ENCODE measurements at places on chromosomes 12 and 14.

DNA sequence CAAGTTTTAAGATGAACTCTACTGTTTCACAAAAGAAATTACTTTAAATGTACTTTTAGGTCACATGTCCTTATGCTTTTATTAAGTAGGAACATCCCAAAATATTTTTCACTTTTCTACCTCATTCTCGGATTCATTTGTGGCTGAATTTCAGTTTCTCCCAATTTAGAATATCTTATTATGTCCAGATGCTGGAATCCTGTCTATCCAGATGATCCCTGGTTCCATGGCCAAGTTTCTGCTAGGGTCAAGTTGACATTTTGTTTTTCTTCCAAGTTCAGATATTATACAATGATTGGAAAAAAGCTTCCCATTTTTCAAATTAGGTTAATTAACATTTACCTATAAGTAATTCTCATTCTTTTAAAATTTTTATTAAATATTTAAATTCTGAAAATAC is 181.8 kb upstream of the SLC16A7 start:
- no peak for DNase-seq
- H3K4me3 ChIP-seq, result no peak overlapping the region
- no peaks in the 10 kb centered on the region for H3K36me3 ChIP-seq
- no peaks in the 10 kb centered on the region for H3K27me3 ChIP-seq

DNA sequence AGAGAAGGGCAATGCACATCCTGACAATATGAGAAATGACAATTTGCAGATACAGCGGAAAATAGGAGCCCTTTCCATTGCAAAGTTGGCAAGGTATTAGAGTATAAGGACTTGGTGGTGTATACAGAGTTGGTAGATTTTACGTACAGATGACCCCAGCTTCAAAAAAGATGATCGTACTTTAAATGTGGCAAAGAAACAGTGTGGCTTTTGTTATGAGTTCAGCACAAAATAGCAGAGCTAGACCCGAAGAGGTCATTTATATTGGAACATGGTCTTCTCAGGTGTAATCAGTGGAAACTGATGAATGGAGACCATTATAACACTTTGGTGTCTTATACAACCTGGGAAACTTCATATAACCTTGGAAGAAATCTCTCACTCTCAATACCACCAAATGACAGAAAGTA is 2.3 kb downstream of the CLEC2B start:
- no peaks in the 10 kb centered on the region for H3K27me3 ChIP-seq
- H3K36me3 ChIP-seq, result peaks cover 27% of the 10 kb centered on the region
- peak overlapping the region; percentile 92 for H3K4me3 ChIP-seq
- no peak for DNase-seq
- peak overlapping the region; percentile 99 for H3K27ac ChIP-seq

- no peaks in the 10 kb centered on the region for H3K4me1 ChIP-seq
- no peak for DNase-seq
- no peak overlapping the region for H3K4me3 ChIP-seq
- H3K27ac ChIP-seq, result no peak overlapping the region
Measured at GRCh38 chr14:68857516-68858070, 64.7 kb upstream of the ZFP36L1 start.

- H3K27ac ChIP-seq, result no peak overlapping the region
- H3K27me3 ChIP-seq, result no peaks in the 10 kb centered on the region
- peaks cover 2% of the 10 kb centered on the region for H3K4me1 ChIP-seq
- no peaks in the 10 kb centered on the region for H3K36me3 ChIP-seq
- H3K4me3 ChIP-seq, result no peak overlapping the region
Measured at GRCh38 chr12:89918172-89918846, 209.7 kb upstream of the ATP2B1 start.

GRCh38 chr12:123391546-123392343 is 7.8 kb downstream of the KMT5A start:
- H3K4me1 ChIP-seq, result peaks cover 29% of the 10 kb centered on the region
- H3K4me3 ChIP-seq, result no peak overlapping the region
- H3K36me3 ChIP-seq, result peaks cover 43% of the 10 kb centered on the region
- H3K27ac ChIP-seq, result no peak overlapping the region
- no peaks in the 10 kb centered on the region for H3K27me3 ChIP-seq

DNA sequence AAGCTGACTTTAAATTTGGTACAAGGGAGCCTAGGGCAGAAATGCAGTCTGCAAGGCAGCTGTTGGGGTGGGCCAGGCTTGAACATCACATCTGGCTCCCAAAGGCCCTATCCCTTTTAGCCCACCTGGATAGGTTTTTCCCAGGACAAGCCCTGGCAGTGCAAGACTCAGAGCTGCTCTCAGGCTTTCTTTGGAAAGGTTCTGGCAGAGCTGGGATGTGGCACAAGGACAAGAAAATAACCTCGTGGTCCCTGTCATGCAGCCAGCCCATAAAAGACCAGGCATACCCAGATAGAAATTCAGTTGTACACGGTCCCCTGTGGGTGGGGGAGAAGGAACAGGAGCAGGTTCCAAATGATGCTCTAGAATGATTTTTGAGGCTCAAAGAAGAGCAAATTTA is 206.9 kb downstream of the TTC7B start:
- H3K4me1 ChIP-seq, result no peaks in the 10 kb centered on the region
- no peak overlapping the region for H3K4me3 ChIP-seq
- no peak for DNase-seq
- no peak overlapping the region for H3K27ac ChIP-seq
- H3K36me3 ChIP-seq, result no peaks in the 10 kb centered on the region
- H3K27me3 ChIP-seq, result peaks cover 4% of the 10 kb centered on the region

GRCh38 chr12:13169272-13169671 is 27.3 kb upstream of the EMP1 start:
- no peaks in the 10 kb centered on the region for H3K36me3 ChIP-seq
- no peaks in the 10 kb centered on the region for H3K27me3 ChIP-seq
- no peak overlapping the region for H3K27ac ChIP-seq
- DNase-seq, result no peak

Data from activated naive CD4-positive, alpha-beta T cell treated with anti-CD3 and anti-CD28 coated beads for 36 hours (primary cell).